ENCODE measurements at places on chromosomes 4 and X. TPM values are rescaled to one million over a fixed set of nuclear protein-coding genes. Genes with fewer than 3 reads are reported as not detected.

GRCh38 chrX:109826954-109827708 lies 94.1 kb upstream of the ACSL4 start:
- DNase-seq, result no peak

Gene LPAR4
- not detected for total RNA-seq

DNA sequence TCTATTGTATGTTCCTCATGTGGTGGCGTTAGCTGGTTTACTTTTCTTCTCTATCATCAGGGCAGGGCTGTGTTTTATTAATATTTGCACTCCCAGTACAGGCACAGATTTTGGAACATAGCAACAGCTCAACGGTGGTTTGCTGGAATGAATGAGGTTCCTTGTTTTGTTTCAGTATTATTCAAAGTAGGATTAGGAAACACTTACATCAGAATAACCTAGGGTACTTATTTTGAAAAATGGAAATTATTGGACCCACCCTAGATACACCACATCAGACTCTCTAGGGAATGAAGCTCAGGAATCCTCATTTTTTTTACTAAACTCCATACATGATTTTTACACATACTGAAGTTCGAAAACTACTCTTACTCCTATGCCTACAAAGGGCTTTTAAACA lies 108.8 kb upstream of the ENPEP start:
- DNase-seq, result no peak

- DNase-seq, result no peak
These were observed 33.8 kb downstream of the OTUD6A start for GRCh38 chrX:70096052-70096451.

DNA sequence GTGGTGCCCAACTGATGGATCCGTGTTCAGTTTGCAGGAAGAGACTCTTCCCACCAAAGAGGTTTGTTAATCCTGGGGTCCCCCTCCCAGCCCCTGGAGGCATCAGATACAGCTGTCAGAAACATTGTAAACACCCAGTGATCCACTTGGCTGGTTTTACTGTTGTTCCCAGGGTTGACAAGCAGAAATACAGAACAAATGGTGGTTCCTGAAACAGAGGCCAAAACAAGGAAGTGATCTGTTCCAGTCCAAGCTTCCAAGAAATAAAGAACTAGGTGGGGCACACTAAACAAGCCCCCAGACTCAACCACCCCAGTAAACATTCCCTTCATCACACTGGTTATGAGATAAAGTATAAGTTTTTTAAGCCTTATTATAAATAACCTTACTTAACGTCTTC lies 1.4 kb downstream of the TMLHE start:
- no peak for DNase-seq

- no peak for DNase-seq
These were observed 413.7 kb downstream of the PDGFC start for GRCh38 chr4:156557920-156558319.

DNA sequence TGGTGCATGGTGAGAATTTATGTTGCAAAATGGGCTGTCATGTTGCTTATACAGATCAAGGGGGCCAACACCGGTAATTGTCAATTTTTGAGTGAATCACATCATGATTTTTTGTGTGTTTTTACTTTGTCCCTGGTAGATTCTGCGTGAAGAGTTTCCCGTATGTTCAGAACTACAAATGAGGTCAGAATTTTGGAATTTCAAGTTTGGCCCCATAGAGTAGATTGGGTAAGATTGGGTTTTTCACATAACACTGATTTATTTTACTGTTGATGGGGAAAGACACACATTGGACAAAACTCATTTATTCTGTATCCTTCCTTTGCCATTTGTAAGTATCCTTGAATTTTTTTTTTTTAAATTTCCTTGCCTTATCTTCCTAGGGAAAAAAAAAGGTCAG lies 158.5 kb upstream of the MXRA5 start:
- no peak for DNase-seq

DNA sequence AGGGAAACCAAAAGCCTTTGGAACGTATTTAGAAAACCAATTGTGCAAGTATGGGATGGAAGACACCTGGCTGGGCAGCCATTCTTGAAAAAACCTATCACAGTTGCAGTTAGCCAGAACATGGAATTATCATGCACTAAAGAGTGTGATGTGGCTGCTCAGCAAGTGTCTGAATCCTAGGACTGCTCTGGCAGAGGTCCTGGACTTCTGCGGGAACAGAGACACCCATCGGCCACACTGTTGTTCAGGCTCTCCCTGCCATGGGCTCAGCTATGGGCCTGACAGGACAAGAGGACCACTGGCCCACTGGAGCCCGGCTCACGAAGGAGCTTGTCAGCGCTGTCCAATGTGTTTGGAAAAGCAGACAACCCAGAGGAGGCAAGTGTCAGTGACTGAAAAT lies 115.7 kb upstream of the GPC4 start:
- no peak for DNase-seq

Gene TRMT44
- total RNA-seq, result 14.2 TPM

GRCh38 chrX:38561951-38562719 lies 793 bp downstream of the TSPAN7 start:
- DNase-seq, result peak; percentile 68

Gene TLL1
- 4.9 TPM for total RNA-seq

GRCh38 chr4:165810726-165811125 lies 62.3 kb upstream of the TLL1 start:
- no peak for DNase-seq

- no peak for DNase-seq
These were observed 5.6 kb downstream of the PRDM5 start for GRCh38 chr4:120916937-120917336.

Gene SAGE1
- not detected for total RNA-seq

Gene NSG1
- total RNA-seq, result 9.6 TPM

GRCh38 chr4:156495836-156496235 lies 475.8 kb downstream of the PDGFC start:
- DNase-seq, result no peak

Measured in sigmoid colon (tissue), 7 donors.